Activated CD8-positive, alpha-beta memory T cell treated with anti-CD3 and anti-CD28 coated beads for 1 hour (primary cell): ENCODE measurements at places on chromosomes 1 and 21.

DNA sequence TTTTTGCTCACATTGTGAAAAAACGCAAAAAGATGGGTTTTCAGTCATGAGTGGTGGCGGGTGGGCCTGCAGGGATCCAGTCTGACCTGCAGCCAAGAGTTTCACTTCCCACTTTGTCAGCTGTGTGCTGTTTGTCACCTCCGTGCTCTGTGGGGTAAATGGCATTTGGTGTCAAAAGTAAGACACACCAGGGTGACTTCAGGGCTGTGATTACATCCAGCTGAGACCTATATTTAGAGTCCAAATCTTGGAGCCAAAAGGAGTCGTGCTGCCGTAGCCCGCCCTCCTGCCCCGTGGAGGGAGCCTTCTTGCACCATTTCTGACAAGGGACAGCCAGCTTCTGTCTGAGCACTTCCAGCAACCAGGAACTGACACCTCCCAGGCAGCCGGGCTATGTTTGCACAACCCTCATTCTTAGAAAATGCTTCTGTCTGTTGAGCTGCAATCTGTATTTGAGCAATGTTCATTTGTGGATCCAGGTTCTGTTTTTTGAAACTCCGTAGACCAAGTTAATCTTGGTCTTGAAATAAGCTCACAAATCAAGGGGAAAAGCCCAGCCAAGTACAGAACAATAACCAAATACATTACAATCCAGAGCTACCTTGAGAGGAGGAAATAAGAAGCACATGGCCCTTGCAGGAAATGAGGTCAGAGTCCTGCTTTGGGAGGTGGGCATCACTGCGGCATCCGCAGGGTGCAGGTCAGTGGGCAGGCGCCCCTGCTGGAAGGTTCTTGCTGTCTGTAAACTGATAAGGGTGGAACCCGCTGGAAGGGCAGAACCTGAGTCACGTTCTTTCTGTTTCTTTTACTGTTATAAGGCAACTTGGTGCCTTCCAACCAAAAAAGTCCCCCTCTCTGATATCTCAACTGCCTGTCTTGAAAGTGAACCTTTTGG, 14.4 kb downstream of the ABCG1 start:
- DNase-seq: peak; percentile 64

DNA sequence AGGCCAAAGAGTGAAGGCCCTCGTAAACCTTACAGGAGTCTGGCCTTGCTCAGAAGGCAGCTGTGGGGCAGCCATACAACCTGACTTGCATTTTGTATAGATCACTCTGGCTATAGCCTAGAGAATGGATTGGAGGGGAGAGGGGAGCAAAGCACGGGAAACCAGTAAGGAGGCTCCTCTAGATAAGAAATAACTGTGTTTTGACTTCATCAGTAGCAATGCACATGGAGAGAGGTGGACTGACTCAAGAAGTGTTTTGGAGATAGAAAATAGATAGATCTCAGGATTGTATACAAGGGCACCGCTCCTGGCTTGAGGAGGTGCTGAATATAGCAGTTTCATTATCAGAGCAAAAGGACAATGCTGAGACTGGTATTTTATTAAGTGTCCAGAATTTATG, 26.5 kb downstream of the ELAPOR1 start:
- no peak for DNase-seq

GRCh38 chr1:179754041-179754624, 11.0 kb downstream of the FAM163A start:
- DNase-seq: no peak

GRCh38 chr1:15691434-15692032, 7.4 kb downstream of the PLEKHM2 start:
- no peak for DNase-seq

GRCh38 chr21:46159390-46159789, 4.0 kb upstream of the FTCD start:
- no peak for DNase-seq

GRCh38 chr1:6358757-6359201, 34.8 kb downstream of the ACOT7 start:
- DNase-seq: no peak

DNA sequence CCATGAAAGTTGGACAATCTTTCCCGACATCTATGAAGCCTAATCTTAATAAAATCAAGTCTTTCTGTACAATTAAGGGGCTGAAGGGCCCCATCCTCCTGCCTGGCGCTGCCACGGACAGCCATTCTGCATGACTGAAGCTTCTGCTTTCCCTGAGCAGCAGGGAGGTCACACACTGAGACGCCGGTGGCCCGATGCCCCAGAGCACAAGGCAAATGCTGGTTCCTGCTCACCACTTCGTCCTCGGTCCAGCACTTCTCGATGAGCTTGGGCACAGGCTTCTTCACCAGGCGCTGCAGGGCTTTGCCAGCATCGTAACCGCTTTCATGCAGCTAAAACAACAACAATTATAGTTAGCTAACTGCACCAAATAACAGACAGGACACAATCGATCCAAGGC, 147.8 kb downstream of the SLC45A1 start:
- DNase-seq: no peak

DNA sequence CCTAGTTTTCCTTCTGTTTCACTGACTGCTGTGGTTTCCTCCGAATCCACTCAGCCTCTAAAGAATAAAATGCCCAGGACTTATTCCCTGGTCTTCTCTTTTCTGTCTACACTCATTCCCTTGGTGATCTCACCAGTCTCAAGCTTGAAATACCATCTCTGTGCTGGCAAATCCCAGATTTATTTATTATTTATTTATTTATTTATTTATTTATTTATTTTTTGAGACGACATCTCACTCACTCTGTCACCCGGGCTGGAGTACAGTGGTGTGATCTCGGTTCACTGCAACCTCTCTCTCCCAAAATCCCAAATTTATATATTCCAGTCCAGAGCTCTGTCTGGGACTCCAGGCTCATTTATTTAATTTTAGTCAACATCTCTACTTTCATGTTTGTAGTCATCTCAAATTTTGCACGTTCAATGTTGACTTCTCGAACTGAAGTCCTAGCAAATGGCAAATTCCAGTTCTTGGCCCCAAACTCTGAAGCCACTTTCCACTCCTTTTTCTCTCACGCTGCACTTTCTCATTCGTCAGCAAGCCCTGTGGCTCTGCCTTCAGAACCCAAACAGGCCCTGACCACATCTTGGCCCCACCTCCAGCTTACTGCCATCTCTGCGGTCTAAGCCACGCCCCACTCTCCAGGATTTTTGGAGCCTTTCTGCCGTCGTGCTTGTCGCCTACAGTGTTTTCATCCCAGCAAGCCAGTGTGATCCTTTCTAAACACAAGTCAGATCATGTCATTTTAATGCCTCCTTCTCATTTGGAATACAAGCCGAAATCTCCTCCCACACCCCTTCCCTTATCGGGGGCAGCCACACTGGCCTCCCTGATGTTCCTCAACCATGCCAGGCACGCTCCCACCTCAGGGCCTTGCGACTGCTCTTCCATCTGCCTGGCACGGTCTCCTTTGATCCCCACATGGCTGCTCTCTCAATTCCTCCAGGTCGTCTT, 14.2 kb upstream of the TENT5B start:
- no peak for DNase-seq

DNA sequence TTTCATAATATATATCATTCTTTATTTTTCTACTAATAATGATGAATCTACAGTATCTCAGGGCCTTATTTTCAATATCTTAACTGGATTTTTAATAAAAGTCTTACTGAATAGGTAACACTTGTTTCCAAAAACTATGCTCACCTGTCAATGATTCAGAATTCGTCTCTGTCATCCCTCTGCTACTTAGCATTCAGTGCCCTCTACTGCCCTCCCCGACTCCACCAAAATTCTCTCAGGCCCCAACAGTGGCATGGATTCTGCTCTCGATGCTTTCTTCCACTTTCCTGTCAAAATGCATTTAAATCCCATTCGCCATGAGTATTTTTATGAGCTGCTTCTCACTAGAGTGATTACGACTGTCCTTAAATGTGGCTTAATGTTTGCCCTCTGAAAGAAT, 10.5 kb upstream of the BACH1 start:
- DNase-seq: no peak

- DNase-seq: no peak
Measured at GRCh38 chr1:230790026-230790425, 42.8 kb downstream of the CAPN9 start.

GRCh38 chr1:153777648-153778047, 2.4 kb downstream of the SLC27A3 start:
- no peak for DNase-seq

DNA sequence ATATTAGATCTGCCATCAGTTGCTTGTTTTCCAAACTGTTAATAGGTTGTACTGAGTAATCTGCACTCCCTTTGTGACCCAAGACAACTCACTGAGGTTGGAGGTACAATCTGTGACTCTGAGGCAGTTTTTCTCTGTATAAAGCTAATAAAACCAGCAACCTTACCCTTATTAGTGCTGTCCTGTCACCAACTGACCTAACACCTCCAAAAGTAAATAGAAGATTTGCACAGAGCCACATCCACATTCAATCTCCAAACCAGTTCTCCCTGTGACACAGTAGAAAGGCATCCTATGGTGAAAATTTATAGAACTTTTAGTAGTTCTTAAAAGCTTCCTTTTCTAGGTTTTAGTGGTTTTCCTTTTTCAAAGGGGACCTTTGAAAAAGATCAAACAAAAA, 140.4 kb upstream of the ADGRL2 start:
- no peak for DNase-seq

DNA sequence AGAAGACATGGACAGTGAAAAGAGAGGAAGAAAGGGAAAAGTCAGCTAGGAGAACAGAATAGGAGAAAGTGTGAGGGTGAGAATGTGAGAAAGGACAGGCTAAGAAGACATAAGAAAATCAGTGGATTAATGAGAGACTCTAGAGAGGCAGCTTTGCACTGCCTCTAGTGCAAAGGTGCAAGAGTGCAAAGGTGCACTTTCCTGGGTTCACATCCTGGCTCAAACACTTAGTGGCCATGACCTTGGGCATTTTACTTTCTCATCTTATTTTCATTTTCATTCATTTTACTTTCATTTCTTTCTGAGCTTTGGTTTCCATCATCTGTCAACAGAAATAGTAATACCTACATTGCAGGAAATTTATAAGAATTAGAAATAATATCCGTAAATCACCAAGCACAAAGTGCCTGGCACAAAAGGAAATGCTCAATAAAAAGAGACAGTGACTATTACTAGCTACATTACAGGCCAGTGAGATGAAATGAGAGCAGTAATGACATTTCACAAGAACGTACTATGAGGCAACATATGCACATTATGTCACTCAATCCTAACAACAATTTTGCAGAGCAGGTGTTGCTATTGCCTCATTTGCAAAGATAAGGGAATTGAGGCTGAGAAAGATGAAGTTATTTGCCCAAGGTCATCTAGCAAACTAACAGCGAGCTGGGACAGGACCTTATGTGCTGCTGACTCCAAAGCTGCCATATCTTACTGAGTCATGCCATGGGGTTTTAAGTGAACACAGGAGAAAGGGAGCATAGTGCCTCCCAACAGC, 107.0 kb upstream of the TLR5 start:
- DNase-seq: no peak

DNA sequence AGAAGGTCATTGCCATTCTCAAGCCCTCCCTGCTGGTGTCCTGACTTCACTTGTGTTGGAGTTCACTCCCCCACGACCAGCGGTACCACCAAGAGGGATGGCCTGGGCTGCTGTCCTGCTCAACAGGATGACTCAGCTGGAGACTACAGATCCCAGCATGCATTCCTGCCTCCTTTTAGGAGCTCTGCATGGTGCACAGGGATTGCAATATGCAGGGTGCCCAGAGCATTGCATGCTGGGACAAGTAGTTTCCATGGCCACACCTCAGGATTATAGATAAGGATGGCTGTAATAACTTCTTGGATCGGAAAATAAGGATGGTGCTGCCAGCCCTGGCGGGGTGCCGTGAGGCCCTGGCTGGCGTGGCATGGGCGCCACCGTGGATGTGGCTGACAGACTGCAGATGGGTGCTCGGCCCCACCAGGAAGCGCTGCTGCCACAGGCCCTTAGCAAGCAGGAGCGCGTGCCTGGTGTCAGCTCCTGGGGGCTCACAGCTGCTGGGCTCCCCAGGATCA, 150.0 kb downstream of the CASZ1 start:
- DNase-seq: no peak

- no peak for DNase-seq
Measured at GRCh38 chr1:53732912-53733317, 6.0 kb downstream of the GLIS1 start.

DNA sequence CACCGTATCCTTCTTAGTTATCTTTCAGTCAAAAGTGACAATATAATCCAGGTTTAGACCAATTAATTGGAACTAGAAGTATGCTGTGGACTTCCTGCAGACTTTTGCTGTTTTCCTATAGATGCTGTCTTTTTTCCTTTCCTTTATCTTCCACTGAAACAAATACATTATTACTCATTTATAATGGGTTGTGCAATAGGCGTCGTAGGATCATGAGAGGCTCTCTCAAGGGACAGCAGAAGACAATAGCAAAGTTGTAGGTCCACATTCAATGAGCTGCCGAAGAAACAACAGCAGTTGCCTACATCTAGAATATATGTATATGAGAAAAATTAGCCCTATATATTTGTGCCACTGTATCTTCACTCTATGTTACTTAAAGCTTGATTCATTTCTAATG, 371.6 kb downstream of the AMY1C start:
- DNase-seq: no peak
